ENCODE measurements at places on chromosomes 3 and 15.

DNA sequence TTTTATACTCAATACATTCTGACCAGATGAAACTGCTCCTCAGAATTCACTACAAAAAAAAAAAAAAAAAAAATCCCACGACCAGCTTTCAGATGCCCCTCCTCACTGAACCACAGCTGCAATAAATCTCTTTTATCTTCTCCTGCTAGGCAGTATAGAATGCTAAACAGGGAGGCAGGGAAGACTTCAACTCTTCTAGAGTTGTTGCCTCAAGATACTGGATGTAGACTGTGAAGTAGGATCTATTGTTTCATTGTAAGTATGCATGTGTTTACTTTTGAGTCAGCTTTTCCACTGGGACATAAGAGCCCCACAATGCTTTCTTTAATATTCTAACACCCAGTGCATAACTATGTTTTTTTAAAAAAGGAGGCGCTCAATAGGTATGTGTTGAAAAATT, 401.4 kb downstream of the TBL1XR1 start:
- no peak for DNase-seq

GRCh38 chr15:59205839-59206622, 612 bp upstream of the LDHAL6B start:
- no peak for DNase-seq

DNA sequence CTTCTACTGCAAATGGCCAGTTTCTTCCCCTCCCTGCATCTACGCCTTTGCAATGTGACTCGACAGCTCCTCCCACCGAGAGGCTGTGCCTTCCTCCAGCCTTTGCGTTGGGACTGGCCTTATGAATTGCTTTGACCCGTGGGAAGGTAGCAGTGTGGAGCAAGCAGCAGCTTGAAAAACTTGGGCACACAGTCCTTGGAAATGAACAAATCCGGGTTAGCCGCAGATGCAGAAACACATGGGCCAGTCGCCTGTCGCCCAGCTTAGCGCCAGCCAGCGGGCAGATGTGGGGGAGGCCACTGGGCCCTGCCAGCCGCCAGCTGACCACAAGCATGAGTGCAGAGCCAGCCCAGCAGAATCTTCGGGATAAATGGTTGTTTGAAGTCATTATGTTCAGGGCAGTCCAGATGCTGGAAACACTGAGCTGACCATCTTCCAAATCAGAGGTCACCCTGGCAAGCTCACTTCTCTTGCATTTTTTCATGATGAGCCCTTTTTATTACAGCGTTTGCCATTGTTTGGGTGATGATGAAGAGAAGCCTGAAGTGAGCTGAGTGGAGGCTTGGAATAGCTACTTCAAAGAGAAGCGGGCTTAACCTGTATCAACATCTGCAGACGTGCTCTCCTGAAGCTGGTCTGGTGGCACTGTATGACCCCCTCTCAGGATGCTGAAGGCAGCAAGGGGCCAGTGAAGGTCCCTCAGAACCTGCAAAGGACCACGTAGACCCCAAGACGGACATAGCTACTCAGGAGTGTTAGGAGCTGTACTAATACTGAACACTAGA, 9.8 kb downstream of the SELENOS start:
- no peak for DNase-seq

DNA sequence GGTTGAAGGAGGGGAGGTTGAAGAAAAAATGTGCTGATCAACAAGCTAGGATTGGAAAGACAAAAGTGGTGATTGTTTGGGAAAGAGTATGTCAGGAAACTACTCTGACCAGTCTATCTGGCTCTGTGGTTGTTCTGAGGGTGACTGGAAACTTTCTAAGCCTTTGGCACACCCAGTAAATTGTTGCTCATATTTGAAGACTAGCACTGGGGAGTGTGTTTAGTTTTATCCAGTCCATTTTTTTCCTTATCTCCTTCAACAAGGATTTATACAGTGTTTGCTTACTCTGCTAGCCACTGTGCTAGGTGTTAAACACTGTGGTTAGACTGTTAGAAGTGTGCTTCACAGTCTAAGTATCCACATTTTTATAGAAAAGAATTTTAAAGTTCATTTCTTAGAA, 28.8 kb downstream of the PPM1L start:
- no peak for DNase-seq

GRCh38 chr3:59425942-59426341, 376.1 kb upstream of the CFAP20DC start:
- peak; percentile 9 for DNase-seq

- no peak for DNase-seq
Observed at GRCh38 chr3:58107597-58107996, 99.4 kb downstream of the FLNB start.

DNA sequence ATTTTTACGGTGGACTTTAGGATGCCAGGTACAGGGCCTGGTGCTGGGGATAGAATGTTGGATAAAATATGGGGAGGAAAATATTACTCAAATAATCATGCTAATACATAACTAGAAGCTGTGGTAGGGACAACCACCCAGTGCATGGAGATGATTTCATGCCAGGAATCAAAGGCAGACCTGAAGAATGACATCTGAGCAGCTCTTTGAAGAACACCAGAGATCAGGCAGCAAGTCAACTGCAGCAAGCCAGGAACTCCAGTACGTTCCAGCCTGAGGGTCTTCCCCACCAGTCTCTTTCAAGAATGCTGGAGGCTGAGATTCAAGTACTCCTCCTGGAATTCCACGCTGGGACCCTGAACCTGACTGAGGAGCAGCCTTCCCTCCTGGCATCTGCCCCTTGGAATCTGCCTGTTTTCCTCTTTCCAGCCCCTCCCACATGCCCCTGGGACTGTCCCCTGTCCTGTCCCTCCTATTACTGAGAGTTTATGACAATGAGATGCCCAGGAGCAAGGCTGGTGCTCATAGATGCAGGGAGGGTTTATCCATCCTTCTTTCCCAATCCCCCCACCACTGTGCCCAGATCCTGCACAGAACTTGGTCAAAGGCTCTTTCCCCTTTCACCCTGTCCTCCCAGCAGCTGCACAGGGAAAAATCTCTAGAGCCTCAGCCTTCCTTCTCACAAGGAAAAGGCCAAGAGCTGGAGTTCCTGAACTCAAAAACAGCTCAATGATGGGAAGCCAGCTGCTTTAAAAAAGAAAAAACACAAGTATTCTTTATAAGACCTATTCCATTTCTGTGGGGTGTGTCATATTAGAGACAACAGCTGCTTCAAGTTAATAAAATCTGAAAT, 68.0 kb downstream of the PDZRN3 start:
- no peak for DNase-seq

DNA sequence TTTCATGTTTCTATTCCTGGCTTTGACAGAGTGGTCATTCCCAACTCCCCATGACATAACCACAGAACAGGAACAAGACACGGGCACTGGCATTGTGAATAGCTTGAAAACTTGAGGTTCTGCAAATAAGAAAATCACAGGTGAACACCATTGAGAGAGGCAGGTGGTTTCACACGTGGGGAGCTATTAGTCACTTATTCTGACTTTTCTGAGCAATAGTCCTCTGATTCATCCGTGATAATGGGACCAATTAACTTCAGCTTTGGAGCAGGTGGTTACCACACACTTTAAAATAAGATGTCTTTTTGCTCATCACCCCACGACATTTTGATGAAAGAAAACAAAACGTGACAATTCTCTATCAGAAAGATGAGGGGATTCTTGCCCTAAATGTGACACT, 224.7 kb downstream of the KLF13 start:
- no peak for DNase-seq

DNA sequence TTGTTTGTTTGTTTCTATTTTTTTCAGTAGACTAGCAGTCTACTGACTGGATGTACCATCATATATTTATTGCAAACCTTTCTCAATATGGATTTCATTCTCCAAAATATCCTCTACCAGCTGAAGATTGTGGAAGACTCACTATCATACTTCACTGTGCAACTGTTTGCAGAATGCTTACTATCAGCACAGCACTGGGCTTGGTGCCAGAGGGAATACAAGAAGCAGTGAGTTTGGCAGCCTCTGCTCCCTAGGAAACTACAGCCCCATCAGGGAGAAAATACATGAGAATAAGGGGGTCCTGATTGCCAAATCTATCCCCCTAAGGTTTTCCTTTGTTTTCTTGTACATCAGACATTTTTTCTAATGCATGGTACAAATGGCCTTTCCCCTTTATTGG, 27.5 kb downstream of the AQP9 start:
- DNase-seq = no peak

DNA sequence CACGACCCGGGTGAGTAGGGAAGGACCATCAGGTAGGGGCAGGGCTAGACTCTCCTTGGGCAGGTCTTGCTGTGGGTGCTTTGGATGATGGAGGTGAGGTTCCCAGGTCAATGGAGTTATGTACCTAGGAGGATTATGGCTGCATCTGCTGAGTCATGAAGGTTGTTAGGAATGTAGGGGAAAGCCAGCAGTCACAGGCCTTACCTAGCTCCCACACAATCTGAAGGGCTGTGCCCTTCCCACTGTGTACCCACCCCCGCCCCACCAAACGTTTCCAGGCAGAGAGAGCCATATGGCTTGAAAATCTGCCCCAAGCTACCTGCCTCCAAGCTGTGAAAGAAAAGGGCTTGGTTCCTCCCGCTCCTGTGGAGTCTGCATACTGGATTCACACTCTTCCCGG, 573.4 kb upstream of the DPPA4 start:
- DNase-seq = no peak

DNA sequence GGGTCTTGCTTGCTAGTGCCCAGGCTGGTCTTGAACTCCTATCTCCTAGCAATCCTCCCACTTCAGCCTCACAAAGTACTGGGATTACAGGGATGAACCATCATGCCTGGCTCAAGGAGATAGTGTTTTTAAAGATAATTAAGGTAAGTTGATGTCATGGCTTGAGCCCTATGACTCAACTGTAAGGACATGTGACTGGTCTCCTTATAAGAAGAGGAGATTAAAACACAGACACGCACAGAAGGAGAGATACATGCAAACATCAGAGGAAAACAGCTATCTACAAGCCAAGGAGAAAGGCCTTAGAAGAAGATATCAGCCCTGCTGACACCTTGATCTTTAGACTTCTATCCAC, 220.4 kb upstream of the GADL1 start:
- no peak for DNase-seq

DNA sequence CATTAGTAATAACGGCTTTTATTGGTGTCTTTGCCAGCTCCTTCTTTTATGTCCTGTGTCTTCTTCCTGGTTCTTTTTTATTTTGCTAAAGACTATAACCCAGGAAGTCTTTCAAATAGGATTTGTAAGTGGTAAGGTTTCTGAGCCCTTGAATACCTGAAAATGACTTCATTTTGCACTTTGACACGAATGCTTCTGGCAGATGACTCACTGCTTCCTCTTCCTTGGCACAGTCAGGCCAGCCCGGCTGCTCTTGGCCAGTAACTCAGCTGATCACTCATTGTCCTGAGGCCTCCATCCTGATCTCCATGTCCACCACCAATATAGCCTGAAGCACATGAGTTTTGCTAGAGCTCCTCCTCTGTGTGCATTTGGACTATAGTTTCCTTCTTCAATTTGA, 48.7 kb upstream of the NR2E3 start:
- DNase-seq = no peak

DNA sequence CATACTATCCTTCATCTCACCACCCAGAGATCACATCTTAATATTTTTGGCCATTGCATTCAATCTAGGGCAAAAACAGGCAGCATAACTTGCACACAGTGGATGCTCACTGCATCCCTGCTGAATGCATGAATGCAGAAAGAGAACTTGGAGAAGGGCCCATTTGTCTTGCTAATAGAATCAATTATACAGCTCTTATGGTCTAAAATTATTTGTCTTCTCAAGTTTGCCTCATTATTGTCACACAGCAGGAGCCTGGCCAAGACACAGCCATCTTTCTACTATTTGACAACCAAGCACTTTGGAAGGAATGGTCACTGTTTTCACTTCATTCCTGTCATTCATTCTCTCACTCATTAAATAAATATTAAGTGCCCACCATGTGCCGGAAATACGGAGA, 1.2 kb upstream of the ARHGEF26 start:
- no peak for DNase-seq

GRCh38 chr3:78957456-78957855, 810.3 kb downstream of the ROBO1 start:
- no peak for DNase-seq

DNA sequence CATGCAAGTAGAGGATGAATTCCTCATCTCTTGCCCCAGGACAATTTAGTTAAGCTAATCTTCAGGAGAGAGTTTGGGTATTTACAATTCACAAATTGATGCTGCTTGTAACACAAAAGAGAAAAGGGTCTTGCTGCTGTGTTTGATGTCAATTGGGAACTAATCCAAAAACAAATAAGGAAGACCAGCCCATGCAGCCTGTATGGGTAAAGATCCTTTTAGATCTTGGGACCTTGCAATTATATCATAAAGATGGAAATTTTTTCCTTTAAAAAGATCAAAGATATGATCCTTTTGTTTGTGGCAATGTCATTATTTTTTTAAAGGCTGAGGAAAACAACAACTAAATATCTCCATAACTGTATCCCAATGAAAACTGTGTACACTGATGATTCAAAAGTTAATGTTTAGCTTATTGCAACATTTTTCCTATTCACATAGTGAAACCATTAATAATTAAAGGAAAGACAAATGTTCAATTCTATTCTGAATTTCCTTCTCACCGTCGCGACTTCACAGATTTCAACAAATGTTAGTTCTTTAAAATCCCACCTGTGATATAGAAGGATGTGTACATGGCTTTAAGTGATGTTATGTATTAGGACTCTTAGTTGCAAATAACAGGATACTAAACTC, 40.2 kb downstream of the TMEM212 start:
- no peak for DNase-seq

DNA sequence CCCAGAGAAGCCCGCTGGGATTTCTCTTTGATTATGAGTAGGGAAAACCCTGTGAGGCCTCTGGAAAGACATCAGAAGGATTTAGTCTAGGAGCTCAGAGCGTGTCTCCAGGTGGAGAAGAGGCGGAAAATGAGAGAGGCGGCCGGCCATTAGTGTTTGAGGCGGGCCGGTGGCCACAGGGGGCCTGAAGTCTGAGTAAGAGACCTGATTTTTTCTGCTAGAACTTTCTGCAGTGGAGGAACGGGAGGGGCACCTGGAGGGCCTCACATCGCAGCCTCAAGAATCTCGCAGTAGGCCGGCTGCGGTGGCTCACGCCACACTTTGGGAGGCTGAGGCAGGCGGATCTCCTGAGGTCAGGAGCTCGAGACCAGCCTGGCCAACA, 28.5 kb downstream of the KLHDC8B start:
- no peak for DNase-seq

- no peak for DNase-seq
Observed at GRCh38 chr3:55489798-55490132, 2.7 kb upstream of the WNT5A start.

DNA sequence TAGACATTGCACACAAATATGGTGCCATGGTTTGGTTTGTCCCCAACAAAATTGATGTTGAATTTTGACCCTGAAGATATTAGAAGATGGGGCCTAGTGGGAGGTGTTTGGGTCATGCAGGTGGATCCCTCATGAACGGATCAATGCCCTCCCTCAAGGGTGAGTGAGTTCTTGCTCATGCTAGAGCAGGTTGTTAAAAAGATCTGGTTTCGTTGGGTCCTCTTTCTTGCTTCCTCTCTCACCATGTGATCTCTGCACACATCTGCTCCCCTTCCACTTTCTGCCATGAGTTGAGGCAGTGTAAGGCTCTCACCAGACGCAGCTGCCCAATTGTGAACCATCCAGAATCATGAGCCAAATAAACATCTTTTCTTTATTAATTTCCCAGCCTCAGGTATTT, 87.8 kb upstream of the MDFIC2 start:
- no peak for DNase-seq
